ENCODE measurements at places on chromosomes 7 and 10.
A peak's percentile ranks its signal among the peaks of the same experiment; 100 is the strongest.

GRCh38 chr10:18214691-18215563 lies 74.7 kb downstream of the CACNB2 start:
- no peak overlapping the region for H3K4me3 ChIP-seq
- H3K27me3 ChIP-seq = no peaks in the 10 kb centered on the region
- H3K27ac ChIP-seq = no peak overlapping the region

- no peaks in the 10 kb centered on the region for H3K4me1 ChIP-seq
- no peak overlapping the region for H3K4me3 ChIP-seq
- DNase-seq = no peak
- no peaks in the 10 kb centered on the region for H3K36me3 ChIP-seq
- H3K27ac ChIP-seq = no peak overlapping the region
These were observed 70.8 kb downstream of the SGMS1 start for GRCh38 chr10:50552771-50553535.

DNA sequence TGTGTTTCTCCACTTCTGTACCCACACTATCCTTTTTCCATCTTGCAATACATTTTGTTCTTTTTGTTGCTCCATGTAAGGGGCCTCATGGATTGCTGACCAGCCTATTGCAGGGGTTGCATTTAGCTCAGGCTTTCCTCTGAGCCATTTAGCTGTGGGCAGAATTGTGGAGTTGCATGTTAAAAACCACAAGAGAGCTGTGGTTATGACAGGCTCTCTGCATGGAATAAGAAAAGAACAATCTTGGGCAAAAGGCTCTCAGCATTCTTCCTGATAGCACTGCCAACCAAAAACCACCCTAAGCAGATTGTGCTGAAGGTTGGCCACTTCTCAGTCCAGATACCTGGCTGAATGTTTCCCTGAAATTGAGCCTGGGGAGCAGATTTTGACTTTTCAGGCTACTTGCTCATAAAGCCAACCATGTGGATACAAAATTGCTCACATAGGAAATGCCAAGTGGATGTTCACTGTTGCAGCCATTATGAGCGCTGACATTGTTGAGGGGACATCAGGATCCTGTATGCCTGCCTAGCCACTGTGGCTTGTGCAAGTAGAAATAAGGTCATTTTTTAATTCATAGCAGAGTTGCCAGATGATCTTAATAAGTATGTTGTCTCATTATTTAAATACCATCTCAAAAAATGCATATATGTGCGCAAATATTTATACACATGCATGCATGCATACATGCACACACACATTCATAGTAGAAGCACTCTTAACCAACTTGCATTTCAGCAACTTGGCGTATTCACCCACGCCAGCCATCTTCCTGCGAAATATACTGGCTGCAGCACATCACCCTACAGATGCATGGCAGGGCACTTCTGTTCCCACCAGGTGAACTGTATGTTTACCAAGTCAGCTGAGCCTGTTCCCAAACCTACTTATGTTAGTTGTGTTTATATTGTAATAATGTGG lies 695.4 kb downstream of the LRMDA start:
- peaks cover 6% of the 10 kb centered on the region for H3K27me3 ChIP-seq
- no peak overlapping the region for H3K27ac ChIP-seq
- no peaks in the 10 kb centered on the region for H3K36me3 ChIP-seq
- H3K4me1 ChIP-seq = no peaks in the 10 kb centered on the region
- H3K4me3 ChIP-seq = no peak overlapping the region

DNA sequence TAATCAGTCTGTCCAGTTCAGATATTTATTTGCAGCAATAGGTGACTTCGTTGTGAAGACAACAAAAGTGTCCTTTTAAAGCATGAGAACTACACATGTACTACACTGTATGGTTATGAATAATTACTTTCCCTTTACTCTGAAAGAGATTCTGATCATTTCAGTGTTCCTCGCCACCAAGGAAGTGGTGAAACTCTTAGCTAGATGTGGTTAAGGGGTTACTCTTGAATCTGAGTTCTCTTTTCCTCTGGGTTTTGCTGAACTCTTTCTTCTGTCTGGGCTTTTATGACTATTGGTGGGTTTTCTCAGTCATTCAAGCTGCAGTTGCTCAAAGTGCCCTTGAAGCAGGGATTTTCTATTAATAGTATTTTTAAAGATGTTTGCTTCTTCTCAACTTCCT lies 127.9 kb upstream of the SEM1 start:
- peaks cover 37% of the 10 kb centered on the region for H3K4me1 ChIP-seq
- no peaks in the 10 kb centered on the region for H3K27me3 ChIP-seq
- peak overlapping the region; percentile 61 for H3K27ac ChIP-seq
- H3K4me3 ChIP-seq = no peak overlapping the region
- peak; percentile 52 for DNase-seq

GRCh38 chr10:130137090-130137448 lies 878 bp downstream of the GLRX3 start:
- peaks cover 42% of the 10 kb centered on the region for H3K4me1 ChIP-seq
- peak overlapping the region; percentile 79 for H3K27ac ChIP-seq

GRCh38 chr7:149284343-149284742 lies 22.3 kb downstream of the ZNF783 start:
- no peaks in the 10 kb centered on the region for H3K27me3 ChIP-seq
- peak; percentile 78 for DNase-seq
- peaks cover 26% of the 10 kb centered on the region for H3K4me1 ChIP-seq
- H3K27ac ChIP-seq = peak overlapping the region; percentile 69

DNA sequence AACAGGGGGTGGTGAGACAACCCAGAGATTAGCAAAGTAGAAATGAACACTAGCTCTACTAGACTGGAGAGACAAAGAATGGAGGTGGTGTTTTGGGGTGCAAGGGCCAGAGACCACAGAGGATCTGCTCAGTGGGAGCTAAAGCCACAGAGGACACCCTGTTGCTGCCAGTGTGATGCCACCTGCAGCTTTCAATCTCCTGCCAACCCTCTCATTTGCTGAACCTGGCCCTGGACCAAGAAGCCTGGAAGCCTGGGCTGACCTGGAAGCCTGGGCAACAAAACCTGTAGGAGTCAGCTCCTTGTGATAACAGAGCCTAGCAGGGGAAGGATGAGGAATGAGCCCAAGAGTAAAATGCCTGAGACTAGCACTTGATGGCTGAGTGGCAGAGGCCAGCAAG lies 81.1 kb upstream of the ADO start:
- H3K4me1 ChIP-seq = no peaks in the 10 kb centered on the region
- H3K27me3 ChIP-seq = no peaks in the 10 kb centered on the region
- DNase-seq = no peak

DNA sequence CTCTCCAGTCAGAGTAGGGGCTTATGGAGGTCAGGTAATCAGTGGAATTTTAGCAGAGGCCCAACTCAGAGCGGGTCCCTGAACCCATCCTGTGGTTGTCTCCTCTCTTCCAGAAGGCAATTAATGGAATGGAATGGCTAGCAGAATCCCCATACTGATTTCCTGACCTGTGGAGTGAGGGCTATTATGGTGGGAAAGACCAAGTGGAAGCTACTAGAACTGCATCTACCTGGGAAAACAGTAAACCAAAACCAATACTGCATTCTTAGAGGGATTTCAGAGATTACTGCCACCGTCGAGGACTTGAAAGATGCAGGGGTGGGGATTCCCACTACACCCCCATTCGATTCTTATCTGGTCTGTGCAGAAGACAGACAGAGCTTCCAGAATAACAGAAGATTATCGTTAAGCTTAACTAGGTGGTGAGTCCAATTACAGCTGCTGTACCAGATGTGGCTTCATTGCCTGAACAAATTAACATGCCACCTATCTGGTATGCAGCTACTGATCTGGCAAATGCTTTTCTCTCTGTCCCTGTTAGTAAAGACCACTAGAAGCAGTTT lies 73.2 kb downstream of the LMBR1 start:
- H3K4me3 ChIP-seq = no peak overlapping the region
- DNase-seq = no peak
- no peak overlapping the region for H3K27ac ChIP-seq
- no peaks in the 10 kb centered on the region for H3K4me1 ChIP-seq

- H3K36me3 ChIP-seq = no peaks in the 10 kb centered on the region
- H3K4me1 ChIP-seq = no peaks in the 10 kb centered on the region
- no peak overlapping the region for H3K27ac ChIP-seq
- H3K4me3 ChIP-seq = no peak overlapping the region
- peak; percentile 46 for DNase-seq
- no peaks in the 10 kb centered on the region for H3K27me3 ChIP-seq
These were observed 51.0 kb upstream of the NKX6-2 start for GRCh38 chr10:132836832-132837540.

GRCh38 chr10:75451831-75452230 lies 20.4 kb downstream of the LRMDA start:
- peaks cover 6% of the 10 kb centered on the region for H3K27me3 ChIP-seq
- no peaks in the 10 kb centered on the region for H3K36me3 ChIP-seq
- no peaks in the 10 kb centered on the region for H3K4me1 ChIP-seq
- no peak overlapping the region for H3K4me3 ChIP-seq

DNA sequence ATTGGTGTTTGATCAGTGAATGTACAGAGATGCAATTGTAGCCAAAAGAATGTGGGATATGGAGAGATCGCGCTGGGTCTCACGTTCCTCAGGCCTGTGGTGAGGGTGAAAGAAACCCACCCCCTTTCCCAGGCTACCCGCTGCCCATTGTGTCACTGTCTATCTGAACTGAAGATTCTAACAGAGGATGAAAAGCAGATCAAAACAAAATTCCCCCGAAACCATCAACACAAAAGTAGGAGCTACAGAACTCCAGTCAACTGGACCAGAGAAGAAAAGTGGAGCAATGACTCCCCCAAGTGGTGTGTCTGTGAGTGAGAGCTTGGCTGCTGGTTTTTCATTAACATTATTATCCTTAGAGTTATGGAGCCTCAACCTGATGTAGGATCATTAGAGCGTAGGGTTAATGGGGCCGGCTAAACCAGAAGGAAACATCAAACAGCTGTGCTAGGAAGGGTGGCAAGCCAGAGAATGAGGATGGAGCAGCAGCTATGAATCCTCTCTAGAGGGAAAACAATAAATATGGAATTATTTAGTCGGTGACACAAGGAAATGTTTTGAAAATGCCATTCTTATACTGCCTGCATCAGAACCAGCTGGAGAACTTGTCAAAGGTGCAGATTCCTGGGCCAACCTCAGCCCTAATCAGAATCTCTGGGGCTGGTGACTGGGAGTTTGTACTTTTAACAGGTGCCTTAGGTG lies 38.3 kb downstream of the AKR1B1 start:
- peak; percentile 33 for DNase-seq
- H3K4me3 ChIP-seq = no peak overlapping the region
- peaks cover 17% of the 10 kb centered on the region for H3K4me1 ChIP-seq
- H3K27ac ChIP-seq = no peak overlapping the region
- H3K27me3 ChIP-seq = peaks cover 4% of the 10 kb centered on the region

DNA sequence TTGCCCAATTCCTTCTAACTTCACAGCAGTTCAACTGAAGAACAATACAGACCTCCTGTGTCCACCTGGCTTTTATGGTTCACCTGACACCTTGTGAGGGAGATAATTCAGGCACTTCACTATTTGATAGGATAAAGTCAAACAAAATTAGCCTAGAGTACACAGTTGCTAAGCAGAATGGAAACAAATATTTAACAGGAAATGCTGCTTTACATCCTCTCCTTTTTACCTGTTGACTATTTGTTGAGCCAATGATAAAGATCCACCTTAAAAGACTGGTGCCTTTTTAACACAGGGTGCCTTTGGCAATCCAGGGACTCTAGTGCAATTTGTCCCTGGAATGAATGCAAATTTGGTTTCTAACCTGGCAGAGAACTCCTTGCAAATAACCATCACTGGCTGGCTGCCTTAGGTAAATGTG lies 39.8 kb downstream of the ITPRID1 start:
- H3K4me3 ChIP-seq = no peak overlapping the region
- no peaks in the 10 kb centered on the region for H3K36me3 ChIP-seq
- H3K27me3 ChIP-seq = no peaks in the 10 kb centered on the region
- no peak overlapping the region for H3K27ac ChIP-seq
- no peaks in the 10 kb centered on the region for H3K4me1 ChIP-seq

DNA sequence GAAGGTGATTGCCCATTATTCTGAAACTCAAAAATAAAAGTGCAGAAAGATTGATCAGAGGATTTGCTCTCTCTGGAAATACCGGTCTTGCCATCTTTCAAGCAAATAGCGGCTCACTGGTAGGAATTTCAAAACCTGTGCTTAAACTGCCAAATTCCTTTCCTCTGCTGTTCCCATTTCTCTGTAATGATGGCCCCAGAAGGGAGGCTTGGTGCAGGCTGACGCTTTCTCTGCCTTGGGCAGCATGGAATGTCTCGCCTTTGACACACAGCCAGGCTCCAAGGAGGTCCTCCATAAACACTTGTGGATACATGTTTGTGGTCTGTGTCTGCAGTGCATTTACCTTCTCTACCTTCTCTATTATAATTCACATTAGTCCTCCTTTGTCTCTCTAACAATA lies 146.8 kb downstream of the HIBADH start:
- H3K4me1 ChIP-seq = no peaks in the 10 kb centered on the region
- no peaks in the 10 kb centered on the region for H3K36me3 ChIP-seq
- no peak overlapping the region for H3K27ac ChIP-seq
- DNase-seq = no peak
- H3K4me3 ChIP-seq = no peak overlapping the region

DNA sequence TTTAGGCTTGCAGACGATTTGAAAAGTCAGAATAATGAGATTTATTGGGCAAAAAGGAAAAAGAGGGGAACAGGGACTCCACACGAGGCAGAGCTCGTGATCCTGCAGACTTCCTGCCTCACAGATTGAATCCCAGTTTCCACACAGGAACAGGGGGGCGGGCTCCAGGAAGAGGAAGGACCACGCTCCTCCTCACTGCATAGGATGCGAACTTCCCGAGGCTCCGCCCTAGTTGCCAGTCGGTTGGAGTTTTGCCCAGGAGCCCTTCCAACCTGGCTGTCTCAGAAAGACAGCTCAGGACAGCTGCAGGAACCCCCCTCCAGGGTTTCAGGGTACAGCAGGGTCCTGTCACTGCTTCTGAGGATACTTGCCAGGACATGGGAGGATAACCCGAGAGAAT lies 488.3 kb upstream of the ADARB2 start:
- no peaks in the 10 kb centered on the region for H3K36me3 ChIP-seq
- no peaks in the 10 kb centered on the region for H3K27me3 ChIP-seq
- H3K4me1 ChIP-seq = peaks cover 4% of the 10 kb centered on the region
- H3K4me3 ChIP-seq = no peak overlapping the region

DNA sequence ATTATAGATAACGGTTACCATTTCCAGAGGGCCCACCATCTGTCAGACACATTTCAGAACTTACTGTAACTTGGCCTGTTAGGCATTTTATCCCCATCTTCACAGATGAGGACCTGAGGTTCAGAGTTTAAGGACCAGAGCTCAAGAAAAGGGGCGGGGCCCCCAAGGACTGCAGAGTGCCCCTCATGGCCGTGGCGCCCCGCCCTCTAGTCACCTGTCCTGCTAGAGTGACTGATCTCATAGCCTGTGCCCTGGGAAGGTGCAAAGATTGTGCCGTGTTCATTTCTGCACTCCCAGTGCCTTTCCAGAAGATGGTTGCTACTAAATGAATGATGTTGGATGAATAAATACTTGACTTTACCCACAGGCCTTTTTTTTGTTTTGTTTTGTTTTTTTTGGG lies 107.0 kb downstream of the XRCC2 start:
- no peak overlapping the region for H3K4me3 ChIP-seq
- no peak for DNase-seq
- H3K36me3 ChIP-seq = no peaks in the 10 kb centered on the region
- no peak overlapping the region for H3K27ac ChIP-seq
- no peaks in the 10 kb centered on the region for H3K27me3 ChIP-seq
- no peaks in the 10 kb centered on the region for H3K4me1 ChIP-seq

- H3K4me3 ChIP-seq = no peak overlapping the region
- no peak for DNase-seq
- H3K27me3 ChIP-seq = no peaks in the 10 kb centered on the region
- no peaks in the 10 kb centered on the region for H3K4me1 ChIP-seq
- H3K27ac ChIP-seq = no peak overlapping the region
These were observed 32.1 kb downstream of the PFKP start for GRCh38 chr10:3099291-3100092.

- H3K4me3 ChIP-seq = no peak overlapping the region
- no peak for DNase-seq
- H3K4me1 ChIP-seq = no peaks in the 10 kb centered on the region
- H3K36me3 ChIP-seq = peaks cover 6% of the 10 kb centered on the region
- no peaks in the 10 kb centered on the region for H3K27me3 ChIP-seq
These were observed 178.6 kb downstream of the ZNF438 start for GRCh38 chr10:30853066-30853465.
